ENCODE measurements at places on chromosomes 3 and 15.

- no peaks in the 10 kb centered on the region for H3K36me3 ChIP-seq
- no peak overlapping the region for H3K4me3 ChIP-seq
Measured at GRCh38 chr3:54358316-54358715, 236.0 kb downstream of the CACNA2D3 start.

DNA sequence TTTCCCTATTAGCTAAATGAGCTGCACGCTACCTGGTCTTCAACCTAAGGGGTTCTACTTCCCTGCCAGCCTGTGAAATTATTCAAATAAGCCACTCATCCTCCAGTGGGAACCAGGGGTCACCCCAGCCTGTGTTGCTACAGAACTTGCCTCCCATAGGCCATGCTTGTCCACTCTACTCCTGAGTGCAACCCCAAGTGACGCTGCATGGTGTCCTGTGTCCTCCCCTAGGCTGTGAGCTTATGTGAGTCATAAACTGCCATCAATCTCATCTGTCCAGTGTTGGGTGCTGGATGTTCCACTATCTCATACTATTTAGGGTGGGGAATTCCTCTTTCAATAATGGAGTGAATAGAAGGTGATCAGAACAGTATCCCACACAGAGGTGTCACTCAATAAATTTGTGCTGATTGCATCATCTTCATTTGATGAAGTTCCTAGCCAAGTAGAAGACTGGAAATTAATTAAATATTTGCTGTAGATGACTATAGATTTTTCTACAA, 49.8 kb upstream of the SSR3 start:
- H3K27ac ChIP-seq, result no peak overlapping the region
- H3K36me3 ChIP-seq, result no peaks in the 10 kb centered on the region
- no peak for DNase-seq
- peaks cover 2% of the 10 kb centered on the region for H3K4me1 ChIP-seq
- no peak overlapping the region for H3K4me3 ChIP-seq

- H3K36me3 ChIP-seq, result no peaks in the 10 kb centered on the region
- DNase-seq, result peak; percentile 51
- peaks cover 26% of the 10 kb centered on the region for H3K4me1 ChIP-seq
- H3K4me3 ChIP-seq, result peak within 1 kb of the TSS; percentile 59
Measured at GRCh38 chr3:9916734-9917680, at the start of gene IL17RC. TSS of gene IL17RC (plus strand) at chr3:9917098. CDS start at chr3:9917316, 218 bp downstream.

GRCh38 chr3:144221761-144222160, 250.1 kb downstream of the DIPK2A start:
- no peaks in the 10 kb centered on the region for H3K36me3 ChIP-seq
- no peaks in the 10 kb centered on the region for H3K4me1 ChIP-seq
- DNase-seq, result no peak
- H3K27ac ChIP-seq, result peak overlapping the region; percentile 4
- no peaks in the 10 kb centered on the region for H3K27me3 ChIP-seq
- no peak overlapping the region for H3K4me3 ChIP-seq

DNA sequence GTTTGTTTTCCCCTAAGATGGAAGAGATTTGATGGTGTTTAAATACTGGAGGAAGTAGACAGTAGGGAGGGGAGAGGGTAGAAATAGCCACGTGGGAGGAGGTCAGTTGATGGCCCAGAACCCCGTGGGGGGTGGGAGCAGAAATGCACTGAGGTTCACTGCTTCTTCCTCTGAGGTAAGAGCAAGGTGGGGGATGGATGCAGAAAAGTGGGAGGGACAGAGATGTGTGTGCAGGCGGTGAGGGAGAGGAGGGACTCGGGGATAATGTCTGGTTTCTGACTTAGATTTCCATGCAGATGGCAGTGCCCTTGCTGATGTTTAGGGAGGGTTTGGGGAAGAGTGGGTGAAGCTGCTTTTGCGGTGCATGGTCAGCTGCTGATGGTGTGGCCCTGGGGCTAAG, 102.9 kb downstream of the ARNT2 start:
- no peak overlapping the region for H3K27ac ChIP-seq
- no peaks in the 10 kb centered on the region for H3K4me1 ChIP-seq
- no peak for DNase-seq
- no peak overlapping the region for H3K4me3 ChIP-seq
- H3K27me3 ChIP-seq, result no peaks in the 10 kb centered on the region
- no peaks in the 10 kb centered on the region for H3K36me3 ChIP-seq

DNA sequence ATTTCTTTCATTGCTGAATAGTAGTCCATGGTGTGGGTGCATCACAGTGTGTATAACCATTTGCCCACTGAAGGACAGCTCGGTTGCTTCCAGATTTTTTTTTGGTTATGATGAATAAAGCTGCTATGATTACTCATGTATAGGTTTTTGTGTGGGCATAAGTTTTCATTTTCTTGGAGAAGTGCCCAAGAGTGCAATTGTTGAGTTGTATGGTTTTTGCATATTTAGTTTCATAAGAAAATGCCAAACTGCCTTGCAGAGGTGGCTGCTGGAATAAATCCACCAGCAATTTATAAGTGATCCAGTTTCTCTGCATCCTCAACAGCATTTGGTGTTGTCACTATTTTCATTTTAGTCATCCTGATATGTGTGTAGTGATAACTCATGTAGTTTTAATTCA, 8.4 kb upstream of the SPESP1 start:
- H3K27ac ChIP-seq, result no peak overlapping the region
- no peak for DNase-seq
- H3K4me1 ChIP-seq, result no peaks in the 10 kb centered on the region
- H3K27me3 ChIP-seq, result no peaks in the 10 kb centered on the region

GRCh38 chr3:45665101-45665572, 24.1 kb upstream of the SACM1L start:
- no peaks in the 10 kb centered on the region for H3K27me3 ChIP-seq
- peak overlapping the region; percentile 38 for H3K27ac ChIP-seq
- H3K4me1 ChIP-seq, result peaks cover 18% of the 10 kb centered on the region
- peak overlapping the region; percentile 46 for H3K4me3 ChIP-seq

DNA sequence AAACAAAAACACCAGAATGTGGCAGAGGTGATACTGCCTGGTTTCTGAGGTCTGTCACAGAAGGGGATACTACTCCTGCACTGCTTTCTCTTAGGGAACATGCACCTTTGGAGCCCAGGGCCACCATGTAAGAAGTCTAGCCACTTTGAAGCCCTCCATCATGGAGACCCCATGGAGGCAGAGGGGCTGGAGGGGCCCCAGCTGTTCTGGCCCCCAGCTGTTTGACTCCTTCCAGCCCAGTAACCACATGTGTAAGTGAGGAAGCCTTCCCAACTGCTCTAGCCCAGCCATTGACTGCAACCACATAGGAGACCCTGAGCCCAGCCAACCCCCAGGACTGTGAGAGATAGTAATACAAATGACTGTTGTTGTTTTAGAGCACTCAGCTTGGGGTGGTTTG, 9.0 kb upstream of the IGDCC4 start:
- peaks cover 2% of the 10 kb centered on the region for H3K27me3 ChIP-seq
- H3K36me3 ChIP-seq, result no peaks in the 10 kb centered on the region
- no peak overlapping the region for H3K4me3 ChIP-seq
- no peaks in the 10 kb centered on the region for H3K4me1 ChIP-seq
- no peak overlapping the region for H3K27ac ChIP-seq

DNA sequence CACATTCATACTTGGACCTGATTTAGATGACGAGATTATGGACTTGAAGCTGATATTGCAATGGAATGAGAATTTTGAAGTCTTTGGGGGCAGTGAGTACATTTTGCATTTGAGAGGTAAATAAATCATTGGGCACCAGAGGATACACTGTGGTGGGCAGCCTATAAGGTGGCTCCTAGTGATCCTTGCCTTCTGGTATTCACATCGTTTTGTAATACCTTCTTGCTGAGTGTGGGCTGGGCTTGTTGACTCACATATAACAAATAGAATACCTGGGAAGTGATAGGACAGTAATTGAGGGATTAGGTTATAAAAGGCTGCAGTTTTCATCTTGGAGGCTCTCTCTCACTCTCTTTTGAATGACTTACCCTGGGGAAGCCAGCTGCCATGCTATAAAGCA, 605.5 kb upstream of the KCNMB2 start:
- no peaks in the 10 kb centered on the region for H3K4me1 ChIP-seq
- H3K27ac ChIP-seq, result no peak overlapping the region
- H3K4me3 ChIP-seq, result no peak overlapping the region

GRCh38 chr15:39487458-39487735, 93.5 kb upstream of the THBS1 start:
- no peak overlapping the region for H3K4me3 ChIP-seq
- no peak overlapping the region for H3K27ac ChIP-seq
- H3K36me3 ChIP-seq, result no peaks in the 10 kb centered on the region

DNA sequence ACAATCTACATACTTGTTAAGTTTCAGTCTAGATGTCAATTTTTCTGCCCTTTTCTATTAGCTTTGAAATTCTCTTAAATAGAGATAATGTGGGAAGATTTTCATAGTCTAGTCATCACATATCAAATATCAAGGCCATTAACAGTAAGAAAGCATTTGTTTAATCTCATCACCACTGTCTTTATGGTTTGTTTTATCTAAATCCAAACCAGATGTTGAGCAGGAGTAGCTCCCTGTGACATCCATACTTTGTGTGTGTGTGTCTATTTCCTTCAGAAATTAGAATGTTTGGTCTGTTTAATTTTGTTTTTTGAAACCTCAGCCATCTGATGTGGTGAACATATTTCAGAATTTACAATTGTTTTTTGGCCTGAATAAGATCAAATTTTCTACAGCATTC, 23.1 kb upstream of the GOLGA8B start:
- H3K27me3 ChIP-seq, result peaks cover 4% of the 10 kb centered on the region
- no peaks in the 10 kb centered on the region for H3K36me3 ChIP-seq
- no peak for DNase-seq
- no peak overlapping the region for H3K27ac ChIP-seq

- no peaks in the 10 kb centered on the region for H3K4me1 ChIP-seq
- DNase-seq, result no peak
- H3K27ac ChIP-seq, result no peak overlapping the region
- no peaks in the 10 kb centered on the region for H3K36me3 ChIP-seq
- H3K4me3 ChIP-seq, result no peak overlapping the region
- no peaks in the 10 kb centered on the region for H3K27me3 ChIP-seq
Measured at GRCh38 chr15:68603951-68604350, 25.2 kb downstream of the CORO2B start.

- no peak for DNase-seq
- H3K4me3 ChIP-seq, result no peak overlapping the region
- no peaks in the 10 kb centered on the region for H3K27me3 ChIP-seq
- no peak overlapping the region for H3K27ac ChIP-seq
- no peaks in the 10 kb centered on the region for H3K4me1 ChIP-seq
Measured at GRCh38 chr3:153731071-153731470, 390.1 kb upstream of the ARHGEF26 start.

DNA sequence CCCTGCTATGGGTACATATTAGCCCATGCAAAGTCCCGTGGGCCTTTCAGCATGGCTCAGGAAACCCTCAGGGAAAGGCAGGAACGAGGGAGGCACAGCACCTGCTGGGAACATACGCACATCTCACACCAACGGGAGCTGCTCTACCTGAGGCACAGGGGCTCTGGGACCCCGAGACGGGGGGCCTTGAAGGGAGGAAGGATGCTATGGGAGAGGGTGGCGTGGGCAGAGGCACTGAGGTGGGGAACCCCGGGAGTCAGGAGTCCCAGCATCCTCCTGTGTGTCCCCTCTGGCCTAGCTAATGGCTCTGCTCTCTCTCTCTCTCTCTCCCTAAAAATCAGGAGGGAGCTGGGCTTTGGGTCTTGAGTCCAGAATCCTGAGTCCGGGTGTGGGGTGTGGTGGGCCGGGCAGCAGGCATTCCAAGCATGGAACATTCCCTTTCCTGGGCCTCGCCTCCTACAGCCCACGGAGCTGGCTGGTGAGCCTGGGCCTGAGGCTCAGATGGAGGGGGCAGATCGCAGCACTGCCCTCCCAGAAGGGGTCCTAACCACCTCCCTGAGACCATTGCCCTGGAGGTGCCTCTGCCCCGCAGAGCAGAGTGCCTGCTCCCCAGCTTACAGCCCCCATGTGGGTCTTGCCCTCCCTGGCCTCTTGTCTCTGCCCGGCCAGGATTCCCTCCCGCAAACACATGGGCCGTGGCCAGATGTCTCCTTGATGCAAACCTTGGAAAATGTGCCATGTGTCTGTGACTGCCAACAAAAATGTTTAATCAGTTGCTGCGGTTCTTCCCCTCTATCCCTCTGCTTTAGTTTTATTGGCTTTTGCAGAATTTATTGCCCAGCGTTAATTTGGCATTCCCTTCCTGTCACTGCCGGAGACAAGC, 101.6 kb downstream of the TMEM266 start:
- no peaks in the 10 kb centered on the region for H3K36me3 ChIP-seq
- no peaks in the 10 kb centered on the region for H3K4me1 ChIP-seq
- no peaks in the 10 kb centered on the region for H3K27me3 ChIP-seq
- DNase-seq, result no peak
- H3K4me3 ChIP-seq, result no peak overlapping the region

DNA sequence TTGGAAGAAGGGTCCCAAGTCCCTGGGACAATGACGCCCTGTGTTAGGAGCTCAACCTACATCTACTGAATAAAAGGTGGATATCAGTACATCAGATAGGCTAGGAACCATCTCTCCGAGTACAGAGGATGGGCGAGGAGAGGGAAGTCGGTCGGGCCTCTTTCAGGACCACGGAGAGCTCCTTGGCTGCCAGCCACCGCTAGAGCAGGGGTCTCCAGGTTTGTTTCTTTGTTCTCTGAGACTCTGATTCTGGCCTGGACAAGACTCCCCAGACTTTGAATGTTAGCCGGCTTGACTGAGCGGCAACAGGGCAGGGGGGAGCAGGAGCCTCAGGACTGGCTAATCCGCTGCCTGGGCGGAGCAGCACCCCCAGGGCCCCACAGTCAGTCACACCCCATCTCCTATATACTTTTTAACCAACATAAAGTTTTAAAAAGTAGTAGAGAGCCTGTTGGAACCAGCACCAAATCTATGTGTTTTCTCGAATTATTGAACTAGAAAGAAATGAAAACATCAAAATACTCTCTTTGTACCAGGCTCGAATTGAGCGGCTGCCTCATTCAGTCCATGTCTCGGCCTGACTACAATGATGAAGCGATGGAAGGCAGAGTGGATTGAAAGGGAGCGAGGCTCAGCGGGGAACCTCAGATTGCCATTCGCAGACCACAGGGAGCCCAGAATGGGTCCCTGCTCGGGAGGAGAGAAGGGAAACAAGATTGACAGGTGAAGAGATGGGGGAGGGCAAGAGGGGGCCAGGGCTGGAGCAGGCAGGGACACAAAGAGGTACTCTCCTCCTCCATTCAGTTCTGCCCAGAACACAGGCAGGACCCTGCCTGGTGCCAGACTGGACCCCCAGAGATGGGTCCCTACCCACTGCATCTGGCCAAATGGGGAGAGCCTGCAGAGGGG, 131.6 kb downstream of the TPRA1 start:
- no peak overlapping the region for H3K27ac ChIP-seq
- no peaks in the 10 kb centered on the region for H3K4me1 ChIP-seq
- peaks cover 37% of the 10 kb centered on the region for H3K27me3 ChIP-seq
- H3K36me3 ChIP-seq, result no peaks in the 10 kb centered on the region
- peak; percentile 48 for DNase-seq
- no peak overlapping the region for H3K4me3 ChIP-seq
